Liver (tissue), 10 donors: ENCODE measurements at places on chromosomes 3 and 15.

DNA sequence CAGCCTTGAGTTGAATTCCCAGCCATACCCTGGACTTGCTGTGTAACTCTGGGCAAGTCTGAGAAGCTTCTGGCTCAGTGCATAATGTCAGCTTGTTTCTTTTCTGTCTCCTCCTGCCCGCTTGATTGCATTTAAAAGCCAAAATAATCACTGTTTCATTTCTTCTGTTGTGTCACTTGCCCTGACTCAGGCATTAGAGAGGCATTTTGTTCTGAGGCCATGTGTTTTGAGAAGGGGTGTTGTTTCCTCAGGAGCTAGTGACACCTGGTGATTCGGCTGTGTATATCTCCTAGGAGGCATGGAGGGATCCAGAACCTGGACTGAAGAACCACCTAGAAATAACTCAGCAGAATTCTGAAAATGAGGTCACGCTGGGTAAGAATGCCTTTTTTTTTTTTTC is 16.0 kb downstream of the WDR73 start:
- no peak for DNase-seq

DNA sequence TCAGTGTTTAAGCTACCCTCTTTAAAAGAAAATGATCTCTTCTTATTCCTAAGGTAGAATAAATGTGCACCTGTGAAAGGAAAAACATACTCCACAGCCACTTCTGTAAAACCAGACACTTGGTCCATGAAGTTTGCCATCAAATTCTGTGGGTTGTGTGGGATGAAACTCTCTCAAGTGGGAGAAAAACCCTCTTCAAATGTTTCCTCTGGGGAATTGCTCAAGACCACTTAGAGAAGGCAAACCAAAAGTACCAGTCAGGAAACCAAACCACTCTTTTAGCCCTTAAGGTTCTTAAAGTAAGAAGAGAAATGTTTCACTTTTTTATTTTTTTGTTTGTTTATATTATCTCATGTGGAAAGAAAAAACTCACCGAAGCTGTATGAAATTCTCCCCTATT is 1.2 kb downstream of the COL8A1 start:
- no peak for DNase-seq

- no peak for DNase-seq
Measured at GRCh38 chr3:161694682-161695564, 198.3 kb downstream of the OTOL1 start.

- peak; percentile 90 for DNase-seq
Measured at GRCh38 chr3:69013253-69014021, at the start of gene EOGT. EOGT (minus strand) TSS chr3:69013684; CDS start chr3:69009846, 3,838 bp downstream.

DNA sequence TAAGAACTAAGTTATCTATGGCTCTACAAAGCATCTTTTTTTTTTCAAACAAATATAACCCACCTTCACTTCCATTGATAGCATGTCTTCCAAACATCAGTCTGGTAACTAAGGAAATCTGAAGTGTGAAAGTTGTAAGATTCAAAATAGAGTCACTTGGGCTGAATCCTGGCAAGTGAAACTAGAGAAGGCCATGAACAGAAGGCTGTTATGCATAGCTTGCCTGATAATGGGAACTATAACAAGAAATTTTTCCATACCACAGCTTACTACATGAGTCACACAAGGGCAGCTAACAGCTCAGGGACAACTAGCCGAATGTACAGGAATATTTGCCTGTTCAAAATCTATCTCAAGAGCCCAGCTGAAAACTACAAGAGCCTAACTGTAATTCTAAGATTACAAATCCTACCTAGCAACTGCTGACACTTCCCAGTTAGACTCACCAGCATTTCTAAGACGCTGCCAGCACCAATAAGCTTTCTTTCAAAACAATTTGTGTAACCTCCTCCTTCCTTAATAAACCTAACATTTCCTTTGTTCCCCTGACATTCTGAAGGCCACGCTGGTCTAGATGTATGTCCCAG is 1066.5 kb downstream of the PLOD2 start:
- DNase-seq = no peak

DNA sequence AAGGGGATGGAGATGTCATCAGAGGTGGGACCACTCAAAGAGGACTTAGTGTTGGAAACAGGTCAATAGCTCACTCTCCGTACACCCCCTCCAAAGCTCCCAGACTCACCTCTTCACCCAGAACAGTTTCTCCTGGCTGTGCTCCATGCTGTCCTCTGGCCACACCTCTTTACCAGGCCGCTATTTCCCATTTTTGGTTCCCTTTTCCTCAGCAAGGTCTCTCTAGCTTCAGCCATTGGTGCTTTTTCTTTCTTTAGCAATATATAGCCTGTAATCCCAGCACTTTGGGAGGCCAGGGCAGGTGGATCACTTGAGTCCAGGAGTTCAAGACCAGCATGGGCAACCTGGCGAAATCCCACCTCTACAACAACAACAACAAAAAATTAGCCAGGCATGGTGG is 123.6 kb upstream of the SMAD3 start:
- DNase-seq = no peak
